Naive thymus-derived CD4-positive, alpha-beta T cell (primary cell): ENCODE measurements at places on chromosomes 12 and 14. TPM values are rescaled to one million over a fixed set of nuclear protein-coding genes. Genes with fewer than 3 reads are reported as not detected.

- H3K4me1 ChIP-seq: no peaks in the 10 kb centered on the region
- no peaks in the 10 kb centered on the region for H3K36me3 ChIP-seq
- no peak overlapping the region for H3K27ac ChIP-seq
- no peak for DNase-seq
Measured at GRCh38 chr14:62118461-62118860, 356.2 kb downstream of the SNAPC1 start.

- no peaks in the 10 kb centered on the region for H3K4me1 ChIP-seq
- H3K27ac ChIP-seq: no peak overlapping the region
- no peak overlapping the region for H3K4me3 ChIP-seq
- no peaks in the 10 kb centered on the region for H3K27me3 ChIP-seq
- DNase-seq: no peak
Measured at GRCh38 chr12:90253136-90253535, 544.5 kb upstream of the ATP2B1 start.

DNA sequence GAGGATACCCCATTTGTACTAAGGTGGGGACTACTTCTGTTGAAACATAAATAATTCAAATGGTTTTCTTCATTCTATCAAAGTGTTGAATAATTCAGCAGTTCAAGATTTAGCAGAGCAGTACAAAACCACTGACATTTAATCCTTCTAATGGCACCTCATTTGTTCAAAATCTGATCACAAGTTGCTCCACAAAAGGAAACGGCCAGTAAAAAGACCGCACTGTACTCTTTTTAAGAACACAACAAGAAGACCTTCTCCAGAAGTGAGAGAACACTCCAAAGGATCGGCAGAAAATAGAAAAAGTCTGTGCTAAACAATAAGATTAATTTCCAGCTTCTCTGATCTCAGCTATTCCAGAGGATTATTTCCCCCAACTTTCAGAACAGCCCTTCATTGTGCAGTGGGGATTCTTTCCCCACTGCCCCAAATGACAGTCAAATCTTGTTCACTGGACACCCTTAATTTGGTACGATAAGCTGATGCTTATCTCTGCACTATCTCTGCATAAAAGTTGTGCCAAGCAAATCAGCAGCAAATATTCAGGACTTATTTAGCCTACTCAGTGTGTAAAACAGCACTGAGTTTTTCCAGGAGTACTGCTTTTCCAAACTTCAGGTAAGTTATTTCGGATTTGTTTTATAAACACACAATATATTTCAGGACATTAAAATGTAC lies 5.2 kb downstream of the MPHOSPH9 start:
- no peaks in the 10 kb centered on the region for H3K27me3 ChIP-seq
- H3K4me3 ChIP-seq: no peak overlapping the region
- no peak overlapping the region for H3K27ac ChIP-seq
- H3K36me3 ChIP-seq: no peaks in the 10 kb centered on the region
- no peak for DNase-seq
- peaks cover 12% of the 10 kb centered on the region for H3K4me1 ChIP-seq

- H3K27ac ChIP-seq: no peak overlapping the region
- no peaks in the 10 kb centered on the region for H3K4me1 ChIP-seq
- H3K4me3 ChIP-seq: no peak overlapping the region
- peaks cover 12% of the 10 kb centered on the region for H3K36me3 ChIP-seq
Measured at GRCh38 chr12:3604748-3605586, 114.0 kb downstream of the PRMT8 start.

DNA sequence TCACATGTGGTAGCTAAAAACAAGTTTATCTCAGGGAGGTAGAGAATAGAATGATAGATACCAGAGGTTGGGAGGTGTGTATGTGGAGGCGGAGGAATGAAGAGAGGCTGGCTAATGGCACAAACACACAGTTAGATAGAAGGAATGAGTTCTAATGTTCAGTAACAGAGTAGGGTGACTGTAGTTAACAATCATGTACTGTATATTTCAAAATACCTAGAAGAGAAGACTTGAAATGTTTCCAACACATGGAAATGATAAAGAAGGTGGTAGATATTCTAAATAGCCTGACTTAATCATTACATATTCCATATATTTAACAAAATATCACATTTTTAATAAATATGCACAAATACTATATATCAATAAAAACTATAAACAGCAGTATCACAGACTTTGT lies 8.9 kb upstream of the IFNG-AS1 start:
- no peak for DNase-seq
- no peaks in the 10 kb centered on the region for H3K4me1 ChIP-seq
- no peaks in the 10 kb centered on the region for H3K27me3 ChIP-seq
- no peak overlapping the region for H3K4me3 ChIP-seq
- H3K36me3 ChIP-seq: no peaks in the 10 kb centered on the region
- no peak overlapping the region for H3K27ac ChIP-seq

TMEM253 gene
- total RNA-seq: not detected

DNA sequence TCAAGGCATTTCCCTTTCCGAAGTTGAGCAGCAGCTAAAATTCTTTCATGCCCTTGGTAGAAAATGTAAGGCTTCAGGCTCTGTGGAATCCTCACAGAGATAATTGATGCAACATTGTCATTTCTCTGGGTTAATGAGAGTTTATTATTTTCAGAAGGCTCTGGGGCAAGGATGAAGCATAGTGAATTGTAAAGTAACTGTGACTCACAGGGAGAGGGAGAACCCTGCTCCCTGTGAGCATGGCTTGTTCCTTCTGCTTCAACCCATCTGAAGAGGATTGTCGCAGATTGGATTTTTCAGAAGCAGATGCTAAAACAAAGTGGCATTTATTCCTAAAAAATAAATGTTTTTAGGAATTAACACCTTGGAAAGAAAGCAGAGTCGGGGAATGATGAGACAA lies 41.2 kb downstream of the APOBEC1 start:
- H3K4me3 ChIP-seq: no peak overlapping the region
- H3K27ac ChIP-seq: no peak overlapping the region
- no peaks in the 10 kb centered on the region for H3K4me1 ChIP-seq
- H3K27me3 ChIP-seq: no peaks in the 10 kb centered on the region

GRCh38 chr14:59998564-59998963 lies 78.6 kb downstream of the LRRC9 start:
- no peak overlapping the region for H3K4me3 ChIP-seq
- H3K27me3 ChIP-seq: no peaks in the 10 kb centered on the region

RDH11 gene
- 42.6 and 43.3 TPM in 2 replicates for total RNA-seq

KRT82 gene
- total RNA-seq: not detected
